Psoas muscle (tissue), 8 donors: ENCODE measurements at places on chromosomes 16 and 17. TPM values are rescaled to one million over a fixed set of nuclear protein-coding genes. Genes with fewer than 3 reads are reported as not detected.

DNA sequence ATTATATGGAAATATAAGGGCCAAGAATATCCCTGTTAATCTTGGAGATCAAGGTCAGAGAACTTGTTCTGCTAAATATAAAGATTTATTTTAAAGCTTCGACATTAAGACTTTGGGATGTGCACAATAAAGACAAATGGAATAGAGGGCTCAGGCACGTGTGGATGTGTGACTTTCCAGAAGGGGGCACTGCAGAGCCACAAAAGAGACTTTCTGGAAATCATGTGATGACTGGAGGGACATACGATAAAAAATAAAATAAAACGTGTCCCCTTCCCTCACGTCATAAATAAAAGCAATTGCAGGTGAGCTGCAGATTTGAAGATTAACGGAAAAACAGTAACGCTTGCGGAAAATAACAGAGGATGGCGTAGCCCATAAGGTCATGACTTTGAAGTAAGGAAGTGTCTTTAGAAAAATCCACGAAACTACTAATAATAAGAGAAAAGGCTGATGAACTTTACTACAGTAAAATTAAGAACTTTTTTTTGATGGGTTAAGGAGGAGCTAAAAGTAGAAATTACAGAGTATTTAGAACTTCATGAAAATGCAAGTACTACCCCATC, 9.4 kb upstream of the ENGASE start:
- no peak for DNase-seq

STAC2 gene
- 0.35 TPM for polyA plus RNA-seq

DNA sequence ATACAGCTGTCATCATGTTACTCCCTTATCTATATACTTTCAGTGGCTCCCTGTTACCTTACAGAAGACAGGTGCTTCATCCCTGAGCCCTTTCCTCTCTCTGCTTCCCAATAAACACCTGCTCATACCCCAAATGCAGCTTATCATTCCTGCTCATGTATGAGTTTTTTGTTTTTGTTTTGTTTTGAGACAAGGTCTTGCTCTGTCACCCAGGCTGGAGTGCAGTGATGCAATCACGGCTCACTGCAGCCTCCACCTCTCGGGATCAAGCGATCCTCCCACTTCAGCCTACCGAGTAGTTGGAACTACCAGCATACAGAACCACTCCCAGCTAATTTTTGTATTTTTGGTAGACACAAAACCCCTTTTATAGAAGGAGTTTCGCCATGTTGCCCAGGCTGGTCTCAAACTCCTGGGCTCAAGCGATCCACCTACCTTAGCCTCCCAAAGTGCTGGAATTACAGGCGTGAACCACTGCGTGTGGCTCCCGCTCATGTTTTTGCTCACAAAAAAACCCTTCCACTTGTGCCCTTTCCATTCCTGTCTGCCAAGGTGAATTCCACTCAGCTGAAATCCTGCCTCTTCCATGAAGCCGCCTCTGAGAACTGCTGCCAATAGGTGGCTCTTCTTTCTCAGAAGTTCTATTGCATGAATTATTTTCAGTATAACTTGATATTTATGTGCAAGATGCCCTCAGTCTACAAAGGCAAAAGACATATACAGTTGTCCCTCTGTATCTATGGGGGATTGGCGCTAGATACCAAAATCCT, 7.9 kb upstream of the RNF157 start:
- no peak for DNase-seq

GRIN2C gene
- polyA plus RNA-seq: 0.10 TPM

DNA sequence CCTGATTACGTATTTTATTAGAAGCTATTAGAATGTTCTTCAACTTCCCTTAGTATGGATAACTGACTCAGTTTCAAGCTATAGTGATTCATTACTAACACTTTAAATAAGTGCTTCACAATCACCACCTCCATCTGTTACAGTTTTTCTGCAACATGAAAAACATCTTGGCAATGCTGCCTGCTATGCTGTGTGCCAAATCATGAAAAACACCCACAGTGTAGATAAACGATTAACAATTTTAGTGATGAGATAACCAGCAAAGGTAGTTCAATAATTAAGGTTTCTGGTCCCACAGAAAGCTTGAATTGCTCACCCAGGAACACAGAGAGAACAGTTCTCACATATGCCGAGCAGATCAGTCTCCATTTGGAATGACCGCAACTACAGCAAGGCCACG, 51.4 kb upstream of the SLC25A19 start:
- no peak for DNase-seq

DNA sequence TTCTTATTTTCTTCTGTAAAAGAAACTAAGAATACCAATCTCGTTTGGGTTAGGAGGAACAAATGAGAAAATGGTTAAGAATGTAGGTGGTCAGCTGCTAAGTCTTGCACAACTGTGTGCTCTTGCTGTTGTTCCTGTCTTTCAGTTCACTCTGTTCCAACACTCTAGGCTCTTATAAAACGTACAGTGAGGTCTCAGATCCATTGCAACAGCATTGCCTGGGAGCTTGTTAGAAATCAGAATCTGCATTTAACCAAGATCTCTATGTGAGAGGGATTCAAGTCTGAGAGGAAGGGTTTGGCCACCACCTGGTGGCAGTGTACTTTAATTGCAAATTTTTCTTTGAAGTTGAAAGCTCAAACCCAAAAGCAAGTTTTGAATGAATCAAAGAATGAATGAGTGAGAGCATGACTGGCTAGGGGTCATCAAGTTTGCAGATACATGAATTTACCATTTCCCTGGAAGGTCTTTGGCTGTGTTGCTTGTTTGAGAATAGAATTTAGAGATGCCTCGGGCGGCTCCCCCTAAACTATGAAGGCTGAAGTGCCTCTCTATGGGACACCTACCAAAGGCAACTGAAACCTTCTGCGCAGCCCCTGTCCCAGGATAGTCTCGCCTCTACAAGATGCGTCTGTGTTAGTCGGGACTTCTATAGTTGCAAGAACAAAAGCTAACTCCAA, 2.5 kb downstream of the ALOX15B start:
- DNase-seq: no peak

DNA sequence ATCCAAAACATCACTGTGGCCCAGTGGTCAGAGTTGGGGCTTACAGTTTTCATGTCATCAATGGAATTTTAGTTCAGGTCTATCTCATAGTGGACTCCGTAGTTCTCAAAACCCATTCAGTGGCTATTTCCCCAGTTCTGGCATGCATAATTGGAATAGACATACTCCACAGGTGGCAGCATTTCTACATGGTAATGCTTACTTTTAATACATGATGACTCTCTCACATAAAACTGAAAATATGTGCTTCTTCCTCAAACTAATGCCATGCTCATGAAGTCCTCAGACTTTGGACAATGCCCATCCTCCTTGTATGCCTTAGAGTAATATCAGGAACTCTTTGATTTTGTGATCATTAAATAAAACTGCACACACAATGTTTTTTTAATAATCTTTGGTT, 857.4 kb upstream of the GOT2 start:
- no peak for DNase-seq

DNA sequence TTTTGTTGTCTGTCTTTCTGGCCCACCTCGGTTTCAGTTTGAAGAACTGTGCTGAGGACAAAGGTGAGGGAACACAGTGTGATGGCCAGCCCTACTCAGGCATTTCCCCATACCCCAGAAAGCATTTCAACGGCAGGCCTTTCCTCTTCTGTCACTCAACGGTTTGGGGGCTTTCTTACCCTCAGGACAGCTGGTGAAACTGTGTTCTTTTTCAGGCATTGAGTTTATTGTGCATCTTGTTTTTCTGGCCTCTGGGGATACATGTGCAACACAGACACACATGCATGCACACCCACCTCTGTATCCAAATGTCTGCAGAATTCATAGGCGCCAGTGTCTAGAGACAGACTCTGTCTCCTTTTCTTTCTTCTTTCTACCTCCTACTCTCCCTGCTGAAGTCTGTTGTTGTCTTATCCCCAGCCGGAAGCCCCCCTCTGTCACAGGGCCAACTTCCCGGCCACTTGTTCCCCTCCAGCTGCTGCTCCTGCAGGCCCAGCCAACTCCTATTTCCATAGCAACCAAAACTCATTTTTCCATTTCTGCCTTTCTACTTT, 17.0 kb downstream of the CHD9 start:
- peak; percentile 84 for DNase-seq

PRAC1 gene
- polyA plus RNA-seq: not detected

GRCh38 chr17:300881-301280, 51.7 kb downstream of the RPH3AL start:
- no peak for DNase-seq

ARHGAP23 gene
- 7.6 TPM for polyA plus RNA-seq

KRT24 gene
- polyA plus RNA-seq: not detected

GUCY2D gene
- not detected for polyA plus RNA-seq

DNA sequence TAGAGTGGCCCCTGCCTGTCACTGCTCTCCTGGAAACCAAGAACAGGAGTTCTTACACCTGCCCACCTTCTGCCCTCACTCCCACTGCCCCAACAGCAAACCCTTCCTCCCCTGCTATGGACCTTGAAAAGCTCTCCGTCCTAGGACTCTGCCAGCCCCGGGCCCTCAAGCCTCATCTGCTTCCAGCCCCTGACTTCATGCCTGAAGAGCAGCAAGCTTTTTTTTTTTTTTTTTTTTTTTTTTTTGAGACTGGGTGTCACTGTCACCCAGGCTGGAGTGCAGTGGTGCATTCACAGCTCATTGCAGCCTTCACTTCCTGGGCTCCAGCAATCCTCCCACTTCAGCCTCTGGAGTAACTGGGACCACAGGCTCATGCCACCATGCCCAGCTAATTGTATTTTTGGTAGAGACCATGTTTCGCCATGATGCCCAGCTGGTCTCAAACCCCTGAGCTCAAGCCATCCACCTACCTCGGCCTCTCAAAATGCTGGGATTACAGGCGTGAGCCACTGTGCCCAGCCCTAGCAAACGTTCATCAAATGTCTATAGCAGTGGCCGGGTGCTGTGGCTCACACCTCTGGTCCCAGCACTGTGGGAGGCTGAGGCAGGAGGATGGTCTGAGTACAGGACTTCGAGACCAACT, 16.9 kb downstream of the CARHSP1 start:
- no peak for DNase-seq
